Jurkat, Clone E6-1 (cell line): ENCODE measurements at places on chromosomes 16 and 17.

DNA sequence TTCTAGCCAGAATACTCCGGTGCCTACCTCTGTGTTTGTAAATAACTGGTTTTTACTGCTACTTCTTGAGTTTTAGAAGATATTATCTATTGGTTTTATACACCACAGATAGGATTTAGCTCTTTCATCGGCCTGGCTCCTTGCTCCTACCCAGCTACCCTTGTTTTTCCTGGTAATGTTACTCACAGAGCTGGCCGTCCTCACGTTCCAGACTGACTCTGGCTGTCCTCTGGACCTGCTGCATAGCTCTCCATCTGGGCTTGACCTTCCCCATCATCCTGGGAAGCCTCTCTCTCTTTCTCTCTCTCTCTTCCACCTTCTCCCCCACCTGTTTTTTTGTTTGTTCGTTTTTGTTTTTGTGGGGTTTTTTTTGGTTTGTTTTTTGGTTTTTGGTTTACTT lies 51.5 kb downstream of the MPRIP start:
- DNase-seq = no peak

DNA sequence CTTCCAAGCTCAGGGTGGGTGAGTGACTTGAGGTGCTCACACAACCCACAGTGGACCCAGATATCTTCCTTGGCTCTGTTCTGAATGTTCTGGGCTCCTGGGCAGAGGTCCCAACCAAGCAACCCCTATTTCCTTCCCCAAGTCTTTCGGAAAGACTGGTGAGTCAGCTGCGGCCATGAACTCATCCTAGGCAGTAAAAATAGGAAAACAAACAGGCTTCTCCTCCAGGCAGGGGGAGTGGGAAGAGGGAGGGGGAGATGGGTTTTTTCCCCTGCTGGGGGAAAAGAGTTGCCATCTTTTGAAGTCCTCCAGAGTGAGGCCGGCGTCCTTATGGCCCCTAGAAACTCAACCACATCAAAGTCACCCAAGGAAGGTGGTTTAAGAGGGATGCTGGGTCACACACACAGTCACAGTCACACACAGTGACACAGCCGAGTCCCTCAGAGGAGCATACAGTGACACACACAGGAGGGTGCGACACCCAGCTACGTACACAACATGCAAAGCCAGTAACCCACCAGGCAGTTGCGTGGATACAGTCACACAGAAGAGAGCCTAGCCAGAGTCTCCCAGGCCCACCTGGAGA lies 16.0 kb upstream of the DLX4 start:
- DNase-seq = no peak

GRCh38 chr16:68367030-68367429 lies 56.2 kb downstream of the PRMT7 start:
- no peak for DNase-seq

- no peak for DNase-seq
These were observed 225.4 kb upstream of the HS3ST3A1 start for GRCh38 chr17:13827118-13827517.
